H4 (cell line): ENCODE measurements at places on chromosomes 13 and 19. TPM values are rescaled to one million over a fixed set of nuclear protein-coding genes. Genes with fewer than 3 reads are reported as not detected.

DNA sequence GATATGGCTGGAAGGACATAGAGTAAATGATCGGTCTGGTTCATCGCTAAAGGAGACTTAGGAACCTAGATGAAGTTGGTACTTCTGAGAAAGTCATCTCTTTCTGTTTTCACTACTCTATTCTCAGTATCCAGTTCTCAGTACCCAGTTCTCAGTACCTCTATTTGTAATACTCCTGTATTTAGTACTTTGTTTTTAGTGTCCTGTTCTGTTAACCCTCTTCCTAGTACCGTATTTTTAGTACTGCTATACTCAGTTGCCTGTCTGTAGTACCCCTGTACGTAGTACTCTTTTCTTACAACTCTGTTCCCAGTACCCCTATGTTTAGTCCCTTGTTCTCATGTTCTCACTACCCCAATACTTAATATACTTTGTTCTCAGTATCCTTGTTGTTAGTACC, 1.2 kb downstream of the RFXAP start:
- DNase-seq = no peak

- no peak for DNase-seq
Measured at GRCh38 chr19:7596211-7596937, 711 bp downstream of the CAMSAP3 start.

- DNase-seq = no peak
Measured at GRCh38 chr19:18254546-18255503, 19.4 kb downstream of the IQCN start.

DNA sequence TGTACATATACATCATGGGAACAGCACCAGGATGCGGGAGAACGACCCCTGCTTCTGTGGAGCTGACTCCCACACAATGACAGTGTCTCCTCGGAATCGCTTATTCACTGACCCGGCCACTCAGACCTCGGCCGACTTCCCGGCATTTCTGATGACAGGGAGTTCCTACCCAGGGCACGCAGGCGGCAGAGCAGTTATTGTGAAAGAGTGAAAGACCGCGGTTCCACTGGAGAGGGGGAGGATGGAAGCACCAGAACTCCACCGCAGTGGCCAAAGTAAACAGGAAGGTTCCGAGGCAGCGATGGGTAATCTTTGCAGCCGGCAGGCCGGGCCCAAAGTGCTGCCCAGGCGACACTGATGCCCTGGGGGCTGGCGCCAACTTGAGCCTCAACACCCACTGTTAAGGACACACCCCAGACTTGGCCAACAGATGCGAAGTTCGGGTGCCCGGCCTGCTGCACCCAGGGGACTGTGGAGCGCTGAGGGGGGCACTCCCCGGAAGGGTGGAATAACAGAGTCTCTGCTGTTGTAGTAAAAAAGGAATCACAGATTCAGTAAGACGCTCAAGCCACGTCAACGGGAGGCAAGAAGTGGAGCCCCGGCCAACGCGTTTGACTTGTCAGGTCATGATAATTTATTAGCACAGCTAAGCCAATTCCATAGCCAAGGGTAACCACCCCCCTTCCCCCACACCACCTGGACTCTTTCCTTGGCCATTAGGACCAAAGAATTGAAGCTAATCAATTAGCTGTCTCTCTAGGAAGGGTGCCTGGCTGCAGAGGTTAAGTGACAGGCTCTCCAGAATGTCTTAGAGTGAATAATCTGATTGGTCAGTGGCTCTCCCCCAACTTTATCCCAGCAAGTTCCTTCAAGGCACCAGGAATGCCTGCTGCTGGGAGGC, 5.8 kb downstream of the MLLT1 start:
- peak; percentile 92 for DNase-seq

GRCh38 chr13:26680572-26680971, 80.0 kb downstream of the GPR12 start:
- DNase-seq = no peak

DNA sequence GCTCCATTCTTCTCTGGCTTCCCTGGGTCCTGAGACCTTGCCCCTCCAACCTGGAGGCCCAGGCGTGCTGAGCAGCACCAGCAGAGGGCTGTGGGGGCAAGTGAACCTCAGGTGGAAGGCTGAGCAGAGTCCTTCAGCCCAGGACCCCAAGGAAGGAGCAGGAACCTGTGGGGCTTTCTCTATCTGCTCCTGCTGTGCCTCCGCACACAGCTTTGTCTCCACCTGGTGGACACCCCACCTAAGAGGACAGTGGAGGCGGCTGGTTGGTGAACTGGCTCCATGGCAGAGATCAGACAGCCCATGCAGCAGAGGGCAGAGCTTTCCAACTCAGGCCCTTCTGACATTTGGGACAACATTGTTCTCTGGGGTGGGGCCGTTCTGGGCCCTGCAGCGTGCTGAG, 19.7 kb downstream of the ZFR2 start:
- peak; percentile 43 for DNase-seq

GRCh38 chr13:106471957-106472543, 63.4 kb downstream of the EFNB2 start:
- peak; percentile 57 for DNase-seq

GRCh38 chr19:35337097-35337983, 8.4 kb downstream of the CD22 start:
- no peak for DNase-seq

- no peak for DNase-seq
Measured at GRCh38 chr13:112634102-112634501, 46.1 kb upstream of the TUBGCP3 start.

DNA sequence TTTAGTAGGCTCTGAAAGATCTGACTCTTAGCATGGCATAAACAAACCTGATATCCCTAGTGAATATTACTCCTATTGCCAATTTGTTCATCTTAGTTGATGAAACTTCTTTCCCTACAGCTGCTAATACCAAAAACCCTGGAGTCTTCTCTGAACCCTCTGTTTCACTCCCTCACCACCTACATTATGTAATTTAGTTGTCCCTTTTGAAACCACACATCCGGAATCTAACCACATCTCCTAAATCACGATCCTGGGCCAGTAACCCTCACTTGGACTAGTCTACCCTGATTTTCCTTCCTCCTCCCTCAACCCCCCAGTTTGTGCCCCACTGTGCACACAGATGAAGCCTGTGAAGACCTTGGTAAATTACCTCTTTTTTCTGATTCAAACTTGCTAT, 1.2 kb downstream of the ZNF256 start:
- no peak for DNase-seq

DNA sequence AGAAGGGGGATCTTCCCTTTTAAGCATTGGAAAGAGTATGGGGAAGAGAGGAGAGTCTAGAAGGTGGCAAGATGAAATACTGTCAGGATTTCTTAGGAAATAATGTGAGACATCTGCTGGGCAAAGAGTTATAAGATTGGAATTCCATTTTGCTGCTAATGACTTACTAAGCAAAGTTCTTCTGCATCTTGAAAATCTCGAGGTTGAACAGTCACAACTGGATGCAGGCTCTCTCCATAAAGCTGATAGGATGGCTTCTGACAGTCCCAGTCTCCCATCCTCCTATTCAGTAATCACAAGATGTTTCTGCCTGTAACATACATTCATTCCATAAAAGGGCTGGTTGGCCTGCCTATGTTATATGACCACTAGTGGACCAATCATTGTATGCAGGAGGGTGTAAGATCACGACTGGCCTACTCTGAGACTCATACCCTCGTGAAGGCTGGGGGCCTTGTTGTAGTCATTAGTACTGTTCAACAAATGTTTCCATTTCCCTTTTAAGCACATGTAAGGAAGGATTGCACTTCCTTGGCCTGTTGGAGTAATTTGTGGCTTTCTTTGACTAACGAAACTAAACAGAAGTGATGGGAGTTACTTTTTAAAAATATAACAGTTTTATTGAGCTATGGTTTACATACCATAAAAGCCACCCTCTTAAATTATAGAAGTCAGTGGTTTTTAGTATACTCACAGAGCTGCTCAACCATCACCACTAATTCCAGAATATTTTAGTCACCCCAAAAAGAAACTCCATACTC, 45.0 kb upstream of the TDRD3 start:
- DNase-seq = no peak

- no peak for DNase-seq
Measured at GRCh38 chr19:30225676-30226463, 146.3 kb upstream of the ZNF536 start.

DNA sequence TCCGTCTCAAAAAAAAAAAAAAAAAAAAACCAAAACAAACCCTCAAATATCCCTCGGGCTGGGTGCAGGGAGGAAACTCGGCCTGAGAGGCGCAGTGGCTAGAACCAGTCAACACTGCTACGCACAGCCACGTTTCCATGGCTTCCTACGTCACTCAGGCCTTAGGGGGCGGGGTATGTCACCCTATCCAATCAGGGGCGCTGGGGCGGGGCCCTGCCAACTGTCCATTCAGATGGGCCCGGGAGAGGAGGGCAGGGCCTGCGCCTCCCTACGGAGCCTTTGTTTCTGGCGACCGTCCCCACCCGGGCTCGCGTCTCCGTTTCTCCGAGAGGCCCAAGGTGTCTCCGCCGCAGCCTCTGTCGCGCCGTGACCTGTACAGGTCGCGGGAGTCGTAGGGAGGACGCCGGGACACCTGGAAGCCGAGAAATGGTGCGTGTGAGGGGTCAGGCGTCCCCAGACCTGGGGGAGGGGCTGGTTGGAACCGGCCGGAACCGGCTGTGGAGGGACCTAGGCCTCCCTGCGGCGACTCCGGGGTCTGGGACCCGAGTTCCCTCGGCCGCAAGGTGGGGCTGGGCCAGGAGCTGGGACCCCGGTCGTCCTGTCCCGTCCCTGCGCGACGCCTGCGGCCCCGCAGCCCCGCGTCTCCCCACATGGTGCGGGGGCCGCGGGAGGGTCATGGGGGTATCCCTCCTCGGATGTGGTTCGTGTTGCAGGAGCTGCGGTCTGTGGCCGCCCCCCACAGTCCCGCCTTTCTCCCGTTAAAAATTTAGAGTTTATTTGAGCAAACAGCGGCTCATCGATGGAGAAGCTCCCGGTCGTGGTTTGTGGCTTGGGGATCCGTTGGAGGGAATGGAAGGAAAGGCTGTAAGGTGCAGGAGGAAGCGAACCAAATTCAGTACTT, at the start of gene ZNF627:
Gene ZNF627 (plus strand): TSS at position 282 of the 901 bp plus-strand sequence. CDS start 145 bp downstream, at position 427.
- peak; percentile 99 for DNase-seq

- DNase-seq = no peak
Measured at GRCh38 chr13:48720621-48721020, 66.9 kb downstream of the CYSLTR2 start.

DNA sequence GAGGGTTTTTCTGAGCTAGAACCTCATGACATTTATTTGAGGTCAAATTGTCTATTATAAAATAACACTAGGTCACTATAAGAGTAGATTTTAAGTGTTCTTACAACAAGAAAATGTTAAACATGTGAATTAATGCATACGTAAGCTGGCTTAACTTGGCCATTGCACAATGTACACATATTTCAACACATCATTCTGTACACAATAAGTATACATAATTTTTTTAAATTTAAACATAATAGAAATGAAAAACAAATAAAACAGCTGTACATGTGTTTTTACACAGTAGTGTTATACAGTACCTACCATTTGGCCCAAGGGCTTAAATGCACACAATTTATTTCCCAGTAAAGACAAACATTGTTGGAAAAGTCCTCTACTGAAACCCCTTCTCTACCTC, 269.9 kb downstream of the DACH1 start:
- no peak for DNase-seq

FSD1 gene
- total RNA-seq = 19.0 and 26.7 TPM in 2 replicates

SPATA13 gene
- 5.1 and 12.1 TPM in 2 replicates for total RNA-seq

IL17D gene
- 0.43 and 0.97 TPM in 2 replicates for total RNA-seq

PGLYRP1 gene
- total RNA-seq = not detected in 2 replicates

TINCR gene
- 2.3 and 4.3 TPM in 2 replicates for total RNA-seq

ANGPTL4 gene
- 0.19 TPM in 1 of 2 replicates, not detected in the other for total RNA-seq

COMMD6 gene
- 40.0 and 40.2 TPM in 2 replicates for total RNA-seq

LGALS7 gene
- total RNA-seq = not detected in 2 replicates

ZNF358 gene
- 31.9 and 37.5 TPM in 2 replicates for total RNA-seq

AMER2 gene
- not detected in 2 replicates for total RNA-seq

MAB21L1 gene
- 0.99 and 1.2 TPM in 2 replicates for total RNA-seq

CNMD gene
- not detected in 2 replicates for total RNA-seq
